B cell (primary cell): ENCODE measurements at places on chromosomes 7 and 10. TPM values are rescaled to one million over a fixed set of nuclear protein-coding genes. Genes with fewer than 3 reads are reported as not detected.

Gene AZGP1
- not detected in 2 replicates for total RNA-seq

Gene SFTPD
- 0.59 TPM in 1 of 2 replicates, not detected in the other for total RNA-seq

Gene TNPO3
- total RNA-seq = 47.8 and 48.3 TPM in 2 replicates

Gene KIAA1217
- total RNA-seq = 0.53 and 0.67 TPM in 2 replicates

Gene AGAP3
- 20.2 and 21.1 TPM in 2 replicates for total RNA-seq

- no peak for DNase-seq
- no peak overlapping the region for H3K4me3 ChIP-seq
- no peak overlapping the region for H3K27ac ChIP-seq
- H3K36me3 ChIP-seq = no peaks in the 10 kb centered on the region
- no peaks in the 10 kb centered on the region for H3K27me3 ChIP-seq
Observed at GRCh38 chr10:120813085-120813484, 38.1 kb upstream of the WDR11 start.

- no peak overlapping the region for H3K27ac ChIP-seq
- H3K36me3 ChIP-seq = no peaks in the 10 kb centered on the region
- no peaks in the 10 kb centered on the region for H3K27me3 ChIP-seq
- H3K4me3 ChIP-seq = no peak overlapping the region
- no peak for DNase-seq
- no peaks in the 10 kb centered on the region for H3K4me1 ChIP-seq
Observed at GRCh38 chr10:71025535-71025934, 137.2 kb upstream of the PCBD1 start.

DNA sequence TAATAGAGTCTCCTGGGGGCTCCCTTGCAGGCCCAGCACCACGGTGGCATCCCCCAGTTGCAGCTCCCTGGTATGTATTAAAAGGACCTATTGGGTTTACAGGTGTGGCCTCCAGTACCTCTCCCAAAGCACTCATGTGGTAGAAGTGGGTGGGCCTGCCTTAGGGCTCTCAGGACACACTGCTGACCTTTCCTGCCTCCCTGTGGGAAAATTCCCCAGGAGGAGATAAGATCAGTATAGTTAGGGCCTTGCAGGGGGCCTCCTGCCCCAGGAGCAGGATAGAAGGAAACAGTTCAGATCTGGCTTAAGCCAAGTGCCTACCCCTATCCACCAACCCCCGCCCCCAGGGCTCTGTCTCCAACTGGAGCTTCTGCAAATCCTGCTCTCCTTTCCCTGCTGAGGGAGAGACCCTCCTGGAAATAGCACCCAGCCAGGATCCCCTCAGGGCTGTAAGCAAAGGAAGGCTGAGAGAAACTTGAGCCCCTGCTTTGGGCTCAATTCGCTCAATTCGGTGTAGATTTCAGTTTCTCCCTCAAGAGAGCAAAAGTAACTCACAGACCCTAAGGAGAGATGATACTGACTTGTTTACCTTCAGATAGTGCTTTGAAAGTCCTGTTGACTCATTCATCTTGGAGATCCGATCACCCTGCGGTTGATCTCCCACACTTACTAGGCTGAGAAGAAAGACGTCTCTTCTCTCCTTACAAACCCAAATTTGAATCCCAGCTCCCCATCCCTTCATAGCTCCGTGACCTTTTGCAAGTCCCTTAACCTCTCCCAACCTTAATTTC, 130.6 kb downstream of the WDR11 start:
- H3K36me3 ChIP-seq = no peaks in the 10 kb centered on the region
- H3K27me3 ChIP-seq = peaks cover 13% of the 10 kb centered on the region
- H3K27ac ChIP-seq = no peak overlapping the region
- H3K4me1 ChIP-seq = peaks cover 6% of the 10 kb centered on the region

- no peaks in the 10 kb centered on the region for H3K4me1 ChIP-seq
- H3K27me3 ChIP-seq = no peaks in the 10 kb centered on the region
- no peak overlapping the region for H3K4me3 ChIP-seq
Observed at GRCh38 chr7:83925860-83926259, 268.7 kb downstream of the SEMA3A start.

- DNase-seq = no peak
- no peaks in the 10 kb centered on the region for H3K4me1 ChIP-seq
- no peaks in the 10 kb centered on the region for H3K27me3 ChIP-seq
- H3K27ac ChIP-seq = no peak overlapping the region
Observed at GRCh38 chr7:151665368-151665767, 145.7 kb upstream of the RHEB start.
